ENCODE measurements at places on chromosomes 3 and 15. TPM values are rescaled to one million over a fixed set of nuclear protein-coding genes. Genes with fewer than 3 reads are reported as not detected.

The MANF gene
- total RNA-seq: 173 TPM

The SEMA6D gene
- 28.1 TPM for total RNA-seq

The ANO10 gene
- 28.5 TPM for total RNA-seq

The PDZRN3 gene
- total RNA-seq: 42.9 TPM

The MST1R gene
- 8.7 TPM for total RNA-seq

The SLC51A gene
- total RNA-seq: 3.9 TPM

All from hepatocyte (in vitro differentiated cells).